ENCODE measurements at places on chromosomes 7 and 10. TPM values are rescaled to one million over a fixed set of nuclear protein-coding genes. Genes with fewer than 3 reads are reported as not detected.
A peak's percentile ranks its signal among the peaks of the same experiment; 100 is the strongest.

DNA sequence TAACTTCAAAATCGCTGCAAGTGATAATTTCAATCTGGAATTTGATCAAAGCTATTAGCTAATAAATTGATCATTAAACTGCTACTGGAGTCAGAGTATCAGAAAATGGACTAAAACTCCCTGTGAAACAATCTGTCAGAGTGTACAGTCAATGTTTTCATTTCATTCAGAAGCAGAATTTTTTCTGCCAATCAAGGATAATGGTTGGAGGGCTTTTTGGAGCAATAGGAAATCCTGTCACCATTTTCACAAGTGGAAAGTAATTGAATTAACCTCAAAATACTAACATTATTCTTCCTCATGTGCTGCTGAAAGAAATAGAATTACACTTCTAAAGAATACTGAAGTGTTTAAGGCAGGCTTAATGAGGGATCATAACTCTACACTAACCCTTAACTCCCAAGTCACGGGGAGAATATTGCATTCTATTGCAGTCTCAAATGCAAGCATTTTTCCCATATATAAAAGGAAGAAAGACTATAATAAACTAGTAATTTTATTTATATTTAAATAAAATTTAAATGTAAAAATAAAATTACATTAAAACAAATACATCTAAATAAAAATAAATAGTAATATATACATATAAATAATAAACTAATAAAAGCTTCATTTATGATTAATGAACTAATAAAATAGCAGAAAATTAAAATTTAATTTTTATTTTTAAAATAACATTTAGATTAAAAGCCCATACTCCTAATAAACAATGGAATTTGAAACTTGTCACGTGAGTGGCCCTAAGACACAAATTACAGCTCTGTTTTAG, 67.1 kb downstream of the SEMA3E start:
- no peak for DNase-seq

DNA sequence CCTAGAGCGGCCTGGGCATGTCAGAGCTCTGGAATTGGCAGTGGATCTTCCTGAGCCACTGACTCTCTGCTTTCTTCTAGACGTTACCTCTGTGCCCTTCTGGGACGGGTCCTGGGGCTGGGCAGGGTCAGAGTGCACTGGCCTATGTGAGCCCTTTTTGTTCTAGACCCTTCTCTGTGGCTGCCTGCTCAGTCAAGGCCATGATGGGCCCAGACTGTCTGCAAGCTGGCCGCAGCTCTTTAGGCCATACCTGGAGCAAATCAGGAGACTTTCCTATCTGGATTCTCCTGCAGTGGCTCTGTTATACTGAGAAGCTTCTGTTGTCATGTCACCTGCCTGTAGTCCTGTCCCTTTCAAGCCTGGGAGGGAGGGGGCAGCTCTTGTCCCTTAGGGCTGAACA, 70.1 kb downstream of the ADCY1 start:
- no peak for DNase-seq

GRCh38 chr10:123229927-123230630, 75.9 kb downstream of the BUB3 start:
- DNase-seq, result peak; percentile 80

GRCh38 chr7:32072397-32072796, 2.2 kb upstream of the PDE1C start:
- no peak for DNase-seq

Gene MRLN
- total RNA-seq, result not detected

Gene STK17A
- 15.5 TPM for total RNA-seq

- peak; percentile 77 for DNase-seq
Measured at GRCh38 chr10:103542764-103543616, 49.5 kb downstream of the NEURL1 start.

Gene DYNC1I1
- total RNA-seq, result 2.6 TPM

DNA sequence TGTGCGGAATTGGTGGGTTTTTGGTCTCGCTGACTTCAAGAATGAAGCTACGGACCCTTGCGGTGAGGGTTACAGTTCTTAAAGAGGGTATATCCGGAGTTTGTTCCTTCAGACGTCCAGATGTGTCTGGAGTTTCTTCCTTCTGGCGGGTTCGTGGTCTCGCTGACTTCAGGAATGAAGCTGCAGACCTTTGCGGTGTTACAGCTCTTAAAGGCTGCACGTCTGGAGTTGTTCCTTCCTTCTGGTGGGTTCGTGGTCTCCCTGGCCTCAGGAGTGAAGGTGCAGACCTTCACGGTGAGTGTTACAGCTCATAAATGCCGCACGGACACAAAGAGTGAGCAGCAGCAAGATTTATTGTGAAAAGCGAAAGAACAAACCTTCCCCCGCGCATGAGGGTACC, 670.7 kb downstream of the CNTNAP2 start:
- no peak for DNase-seq

Gene EXOC6
- 17.0 TPM for total RNA-seq

Gene MYL10
- not detected for total RNA-seq

DNA sequence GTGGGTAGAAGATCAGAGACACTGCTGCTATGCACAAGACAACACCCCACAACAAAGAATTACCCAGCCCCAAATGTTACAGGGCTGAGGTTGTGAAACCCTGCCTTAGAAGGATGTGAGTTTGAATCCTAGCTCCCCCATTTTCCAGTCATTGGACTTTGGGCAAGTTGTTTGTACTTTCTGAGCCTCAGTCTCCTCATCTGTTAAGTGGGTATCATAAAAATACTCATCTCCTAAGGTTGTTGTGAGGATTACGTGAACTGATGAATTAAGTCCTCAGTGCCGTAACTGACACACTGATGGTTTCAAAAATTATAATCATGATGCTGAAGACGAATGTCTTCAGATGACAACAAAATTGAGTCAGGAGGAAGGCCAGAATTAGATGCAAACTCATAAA, 30.3 kb downstream of the RHOBTB1 start:
- no peak for DNase-seq

Gene CNPY1
- total RNA-seq, result not detected

- no peak for DNase-seq
Measured at GRCh38 chr10:28768227-28768626, 90.9 kb downstream of the BAMBI start.

DNA sequence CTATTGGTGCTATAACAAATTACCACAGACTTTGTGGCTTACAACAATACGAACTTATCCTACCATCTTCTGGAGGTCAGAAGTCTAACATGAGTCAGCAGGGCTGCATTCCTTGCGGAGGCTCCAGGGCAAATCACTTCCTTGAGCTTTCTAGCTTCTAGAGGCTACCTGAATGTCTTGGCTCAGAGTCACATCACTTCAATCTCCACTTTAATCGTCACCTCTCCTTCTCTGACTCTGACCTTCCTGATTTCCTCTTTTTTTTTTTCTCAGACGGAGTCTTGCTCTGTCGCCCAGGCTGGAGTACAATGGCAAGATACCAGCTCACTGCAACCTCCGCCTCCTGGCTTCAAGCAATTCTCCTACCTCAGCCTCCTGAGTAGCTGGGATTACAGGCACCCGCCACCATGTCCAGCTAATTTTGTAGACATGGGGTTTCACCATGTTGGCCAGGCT, 44.6 kb upstream of the ANAPC16 start:
- DNase-seq, result peak; percentile 8

Gene LEP
- total RNA-seq, result not detected

DNA sequence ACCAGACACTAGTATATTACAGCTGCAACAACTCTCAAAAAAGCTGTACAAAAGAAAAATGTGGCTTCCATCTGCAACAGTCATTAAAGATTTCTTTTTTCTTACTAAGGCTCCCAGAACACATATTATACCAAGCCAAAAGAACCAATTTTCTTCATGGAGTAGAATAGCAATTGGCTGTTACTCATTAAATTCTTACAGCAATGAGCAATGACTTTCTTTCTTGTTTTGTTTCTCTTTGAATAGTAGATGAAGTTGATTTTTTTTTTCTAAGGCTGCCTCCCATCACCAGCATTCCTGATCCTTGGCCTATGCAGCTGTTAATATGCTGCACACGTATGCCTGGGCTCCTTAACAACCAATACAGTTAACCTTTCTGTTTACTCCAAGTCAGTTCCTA, 36.6 kb upstream of the SPOCK2 start:
- no peak for DNase-seq

DNA sequence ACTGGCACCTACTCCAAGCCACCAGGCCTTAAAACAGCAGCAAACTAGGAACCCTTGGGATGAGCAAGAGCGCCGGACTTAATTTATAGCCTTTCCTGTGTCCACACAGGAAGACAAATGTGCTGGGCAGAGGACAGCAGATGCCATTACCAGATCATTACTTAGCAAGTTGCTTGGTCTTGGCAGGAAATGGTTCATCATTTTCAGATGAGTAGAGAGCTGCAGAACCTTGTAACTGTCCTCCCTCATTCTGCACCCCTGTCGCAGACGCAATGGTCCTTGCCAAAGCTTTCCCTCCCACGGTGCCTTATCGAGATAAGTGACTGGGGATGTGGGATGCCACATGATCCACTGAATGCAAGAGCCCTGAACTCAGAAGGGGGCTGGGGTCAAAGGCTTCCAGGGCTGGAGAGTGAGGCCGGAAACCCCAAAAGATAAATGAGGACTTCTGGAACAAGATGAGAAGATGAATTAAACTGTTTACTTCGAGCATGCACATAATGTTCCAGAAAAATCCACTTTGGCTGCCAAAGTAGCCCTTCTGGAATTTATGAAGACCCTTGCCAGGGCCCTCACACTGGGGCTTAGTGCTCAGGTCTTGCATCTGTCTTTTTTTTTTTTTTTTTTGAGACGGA, 145.6 kb upstream of the ZNF32 start:
- DNase-seq, result no peak

DNA sequence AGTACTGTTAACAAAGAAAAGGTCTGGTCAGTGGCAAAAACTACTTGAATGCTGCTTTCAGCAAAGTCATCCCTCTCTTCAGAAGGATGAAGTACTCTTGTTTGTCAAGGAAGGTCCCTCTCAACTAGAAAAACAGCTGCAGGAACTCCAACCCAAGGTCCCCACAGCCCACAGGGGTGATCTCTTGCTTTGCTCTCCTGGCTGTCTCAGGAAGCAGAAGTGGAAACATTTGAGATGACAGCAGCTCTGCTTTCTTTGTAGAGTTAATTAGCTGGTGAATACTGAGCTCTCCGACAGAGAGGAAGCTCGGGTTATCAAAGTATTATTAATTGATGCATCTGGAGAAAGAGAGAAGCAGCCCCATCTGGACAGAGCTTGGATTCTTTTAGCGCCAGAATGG, 25.4 kb upstream of the LRGUK start:
- no peak for DNase-seq

Gene WNT8B
- not detected for total RNA-seq

Gene IGF2BP3
- total RNA-seq, result 0.85 TPM

GRCh38 chr10:97129666-97130065, 56.1 kb downstream of the SLIT1 start:
- no peak for DNase-seq

Gene H2BK1
- total RNA-seq, result not detected

GRCh38 chr10:122640921-122641320, 58.7 kb downstream of the C10orf120 start:
- no peak for DNase-seq

- no peak for DNase-seq
Measured at GRCh38 chr10:11331726-11332125, 279.7 kb downstream of the USP6NL start.

Data from kidney (tissue), 22 donors.